ENCODE measurements at places on chromosomes 1 and 21.

GRCh38 chr1:82795508-82796149 is 994.9 kb downstream of the ADGRL2 start:
- no peak for DNase-seq

GRCh38 chr1:7379441-7379971 is 391.6 kb upstream of the VAMP3 start:
- DNase-seq, result no peak

DNA sequence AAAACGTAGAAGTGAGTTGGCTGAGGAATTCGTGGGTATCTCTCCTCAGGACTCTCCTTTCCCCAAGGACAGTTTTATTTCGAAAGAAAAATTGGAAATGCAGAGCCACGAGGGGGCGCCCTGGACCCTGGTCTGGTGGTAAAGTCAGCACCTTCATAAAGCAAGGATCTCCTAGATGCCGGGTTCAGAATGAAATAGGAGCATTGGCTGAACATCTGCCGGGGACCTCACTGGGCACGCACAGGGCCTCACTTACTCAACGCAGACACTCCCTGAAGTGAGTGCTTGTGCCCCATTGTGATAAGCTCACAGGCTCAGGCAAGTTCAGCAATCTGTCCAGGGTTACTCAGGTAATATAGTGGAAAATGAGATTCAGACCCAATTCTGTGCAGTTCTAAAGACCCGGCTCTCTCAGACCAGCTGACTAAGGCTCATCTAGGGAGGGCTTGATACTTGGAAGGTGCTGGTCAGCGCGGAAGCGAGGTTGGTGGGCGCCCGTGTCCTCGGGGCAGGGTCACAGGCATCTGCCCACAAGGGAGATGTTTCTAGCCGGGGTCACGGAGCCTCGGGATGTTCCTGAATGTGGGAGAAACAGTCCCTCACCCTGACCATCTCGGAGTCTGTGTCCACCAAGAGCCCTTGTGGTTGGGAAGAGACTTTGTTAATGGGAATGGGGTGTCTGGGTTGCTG is 55.7 kb upstream of the ETV3 start:
- peak; percentile 25 for DNase-seq

GRCh38 chr1:107810291-107810951 is 154.6 kb downstream of the VAV3 start:
- DNase-seq, result no peak
